ENCODE measurements at places on chromosomes 12 and 14.

DNA sequence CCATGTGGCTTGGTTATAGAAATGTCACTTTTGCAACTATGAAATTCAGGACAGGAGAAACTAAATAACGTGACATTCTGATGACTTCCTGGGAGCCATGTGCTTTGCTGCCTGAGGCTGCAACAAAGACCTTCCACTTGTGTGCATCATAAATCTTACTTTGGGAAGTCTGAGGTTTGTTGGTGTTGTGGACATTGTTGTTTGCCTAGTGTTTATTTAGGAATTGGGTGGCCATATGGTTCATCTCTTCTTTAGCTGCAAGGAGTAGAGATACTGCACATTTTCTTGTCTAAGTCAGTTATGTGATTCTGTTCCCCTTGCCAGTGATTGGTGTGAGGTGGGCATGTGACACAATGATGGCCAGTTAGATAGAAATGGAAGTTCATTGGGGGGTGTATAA is 167.3 kb upstream of the SSTR1 start:
- DNase-seq, result no peak

GRCh38 chr12:131035245-131035681 is 81.6 kb downstream of the ADGRD1 start:
- DNase-seq, result no peak

GRCh38 chr12:5746036-5746908 is 198.8 kb downstream of the ANO2 start:
- DNase-seq, result no peak

- no peak for DNase-seq
Observed at GRCh38 chr12:13369474-13370056, 173.0 kb downstream of the EMP1 start.

- DNase-seq, result no peak
Observed at GRCh38 chr12:95633732-95634465, 82.6 kb upstream of the USP44 start.

DNA sequence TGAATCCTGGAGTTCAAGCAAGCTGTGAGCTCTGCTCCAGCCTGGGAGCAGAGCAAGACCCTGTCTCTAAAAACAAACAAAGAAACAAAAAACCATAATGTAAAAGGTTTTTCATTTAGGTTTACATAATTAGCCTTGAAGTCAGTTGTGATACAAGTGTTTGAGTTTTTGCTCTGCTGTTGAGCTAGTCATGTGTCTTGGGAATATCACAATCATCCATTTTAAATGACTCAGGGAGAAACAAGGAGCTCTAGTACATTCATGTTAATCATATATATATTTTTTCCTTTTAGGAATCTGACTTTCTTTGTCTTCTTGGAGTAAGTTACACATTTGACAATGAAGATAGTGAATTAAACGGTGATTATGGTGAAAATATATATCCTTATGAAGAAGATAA is 12.9 kb downstream of the MIA2 start:
- DNase-seq, result no peak

GRCh38 chr14:22752422-22752821 is 14.1 kb upstream of the OXA1L start:
- no peak for DNase-seq

GRCh38 chr14:33307691-33308251 is 369.1 kb downstream of the NPAS3 start:
- no peak for DNase-seq

- no peak for DNase-seq
Observed at GRCh38 chr14:55356913-55357312, 54.7 kb downstream of the ATG14 start.

DNA sequence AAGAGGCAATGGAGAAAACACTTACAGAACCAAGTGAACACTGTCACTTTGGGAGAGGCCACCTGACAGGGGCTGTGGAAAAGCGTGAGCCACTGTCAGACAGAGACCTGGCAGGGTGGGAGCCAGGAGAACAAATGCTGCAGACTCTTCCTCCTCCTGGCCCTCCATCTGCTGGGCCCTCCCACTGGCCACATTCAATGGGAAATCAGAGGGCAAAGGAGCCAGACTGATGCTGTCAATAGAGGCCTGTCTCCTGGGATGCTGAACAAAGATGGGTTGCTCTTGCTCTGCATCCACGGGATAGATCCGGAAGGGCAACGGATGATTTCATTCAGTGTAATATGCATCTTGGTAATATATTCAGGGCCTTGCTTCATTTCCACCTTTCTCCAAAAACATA is 44.9 kb upstream of the BCAT1 start:
- DNase-seq, result no peak

- DNase-seq, result no peak
Observed at GRCh38 chr14:101073598-101073965, 170.1 kb upstream of the RTL1 start.

DNA sequence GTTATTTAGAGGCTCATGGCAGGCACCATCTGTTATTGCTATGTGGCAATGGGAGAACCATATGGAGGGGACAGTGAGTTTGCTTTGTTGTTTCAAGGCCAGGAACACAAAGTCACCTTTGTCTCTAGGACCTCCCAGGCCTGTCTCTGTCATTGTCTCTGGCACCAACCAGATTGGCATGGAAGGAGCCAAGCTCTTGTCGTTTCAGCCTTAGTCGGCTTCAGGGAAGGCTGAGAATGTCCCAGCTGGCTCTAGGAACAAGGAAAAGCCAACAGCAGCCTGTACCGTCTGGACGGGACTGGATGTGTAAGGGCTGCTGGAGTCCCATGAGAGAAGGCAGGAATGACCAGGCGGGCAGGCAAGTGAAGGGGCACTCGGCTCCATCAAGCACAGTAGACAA is 29.2 kb downstream of the RPH3A start:
- DNase-seq, result no peak

DNA sequence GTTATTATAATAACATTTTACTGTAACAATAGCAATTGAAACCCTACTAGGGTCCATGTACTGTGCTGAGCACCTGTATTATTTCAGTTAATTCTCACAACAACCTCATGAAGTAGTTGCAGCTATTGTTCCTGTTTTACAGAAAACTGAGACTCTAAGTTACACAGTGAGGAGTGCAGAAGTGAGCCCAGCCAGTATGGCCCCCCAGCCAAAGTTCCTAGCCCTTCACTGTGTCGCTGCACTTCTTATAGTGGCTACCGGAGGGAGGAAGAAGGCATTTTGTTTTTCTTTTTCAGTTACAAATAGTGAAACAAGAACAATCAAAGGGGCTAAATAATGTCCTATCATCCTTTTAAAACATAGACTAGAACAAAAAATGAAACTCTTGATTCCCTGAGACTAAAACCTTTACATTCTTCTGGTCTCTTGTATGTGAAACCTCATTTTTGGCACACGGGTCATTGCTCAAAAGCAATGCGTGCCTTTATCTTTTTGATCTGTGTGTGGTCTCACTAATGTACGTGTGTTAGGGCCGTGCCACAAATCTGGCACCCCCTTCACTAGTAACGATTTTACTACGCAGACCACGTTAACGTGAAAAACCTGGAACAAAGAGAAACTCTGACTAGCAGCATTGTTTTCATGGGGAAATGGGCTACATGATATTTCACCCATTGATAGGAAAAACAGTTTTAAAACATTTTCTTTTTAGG is 88.7 kb downstream of the LLPH start:
- DNase-seq, result no peak

- no peak for DNase-seq
Observed at GRCh38 chr12:130595566-130595965, 120.5 kb downstream of the RIMBP2 start.

DNA sequence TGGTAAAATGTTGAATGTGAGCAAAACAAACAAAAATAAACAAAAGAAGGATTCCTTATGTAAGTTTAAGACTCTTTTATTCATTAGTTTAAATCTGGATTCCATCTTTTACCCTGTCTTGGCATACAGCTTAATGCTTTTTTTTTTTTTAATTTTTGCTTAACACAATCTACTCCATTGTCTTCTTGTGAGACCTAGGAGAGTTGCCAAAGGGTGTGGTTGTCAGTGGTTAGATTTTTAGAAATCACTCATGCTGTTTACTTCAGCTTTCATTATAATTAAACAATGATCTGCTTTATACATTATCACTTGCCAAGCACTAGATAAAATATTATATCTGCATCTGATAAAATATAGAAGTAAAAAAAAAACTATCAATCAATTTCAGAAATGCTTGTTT is 77.7 kb upstream of the KITLG start:
- DNase-seq, result no peak

DNA sequence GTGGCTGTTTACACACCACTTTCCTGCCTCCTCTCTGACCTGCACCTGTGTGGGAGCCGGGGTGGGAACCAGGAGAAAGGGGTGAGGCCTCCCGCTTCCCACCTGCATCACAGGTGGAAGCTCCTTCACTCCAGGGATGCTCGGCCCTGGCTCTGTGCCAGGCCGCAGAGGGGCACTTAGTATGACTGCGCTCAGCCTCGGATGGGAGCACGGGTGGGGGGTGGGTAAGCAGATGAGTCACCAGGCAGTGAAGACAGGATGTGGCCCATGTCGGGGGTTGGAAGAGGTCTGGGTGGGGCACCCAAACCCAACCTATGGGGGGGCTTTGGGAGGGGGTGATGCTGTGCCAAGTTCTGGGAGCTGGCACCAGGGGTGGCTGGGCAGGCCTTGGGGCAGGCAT is 7.4 kb upstream of the CYP46A1 start:
- DNase-seq, result no peak

DNA sequence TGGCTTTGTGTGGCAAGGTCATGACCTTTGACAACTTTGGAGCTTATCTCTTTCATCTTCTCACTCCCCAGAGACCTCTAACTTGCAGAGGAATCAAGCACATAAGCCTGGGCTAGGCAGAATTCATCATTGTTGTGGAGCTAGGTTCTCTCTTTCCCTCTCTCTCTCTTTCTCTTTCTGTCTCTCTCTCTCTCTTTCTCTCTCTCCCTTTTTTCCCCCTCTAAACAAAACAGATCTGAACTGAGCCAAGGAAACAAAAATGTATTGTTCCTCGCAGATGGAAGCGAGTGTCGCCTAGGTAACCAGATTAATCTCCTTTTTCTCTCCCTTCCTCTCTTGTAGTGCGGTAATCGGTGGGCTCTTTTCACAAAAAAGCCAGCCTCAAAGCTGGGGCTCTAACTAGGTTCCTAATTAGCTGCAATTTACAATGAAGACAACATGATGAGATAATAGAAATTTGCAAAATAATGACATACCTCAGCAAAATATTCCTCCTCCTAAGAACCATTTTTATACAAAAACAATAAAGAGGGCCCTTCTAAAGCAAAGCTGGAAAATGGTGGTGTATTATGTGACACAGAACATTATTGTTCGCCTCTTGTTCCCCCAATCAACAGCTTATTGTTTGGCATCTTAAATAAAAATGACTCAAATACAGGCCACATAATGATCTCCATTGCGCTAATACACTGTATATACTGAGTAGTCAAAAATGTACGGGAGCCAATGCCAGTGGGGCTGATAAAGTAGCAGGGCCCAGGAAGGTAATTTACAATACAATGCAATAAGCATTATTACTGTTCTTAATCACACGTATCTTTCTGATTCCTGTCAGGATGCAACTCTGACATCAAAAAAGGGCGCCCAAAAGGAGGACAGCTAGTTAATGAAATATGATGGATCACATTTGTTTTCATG is 65.7 kb upstream of the SOX5 start:
- no peak for DNase-seq

DNA sequence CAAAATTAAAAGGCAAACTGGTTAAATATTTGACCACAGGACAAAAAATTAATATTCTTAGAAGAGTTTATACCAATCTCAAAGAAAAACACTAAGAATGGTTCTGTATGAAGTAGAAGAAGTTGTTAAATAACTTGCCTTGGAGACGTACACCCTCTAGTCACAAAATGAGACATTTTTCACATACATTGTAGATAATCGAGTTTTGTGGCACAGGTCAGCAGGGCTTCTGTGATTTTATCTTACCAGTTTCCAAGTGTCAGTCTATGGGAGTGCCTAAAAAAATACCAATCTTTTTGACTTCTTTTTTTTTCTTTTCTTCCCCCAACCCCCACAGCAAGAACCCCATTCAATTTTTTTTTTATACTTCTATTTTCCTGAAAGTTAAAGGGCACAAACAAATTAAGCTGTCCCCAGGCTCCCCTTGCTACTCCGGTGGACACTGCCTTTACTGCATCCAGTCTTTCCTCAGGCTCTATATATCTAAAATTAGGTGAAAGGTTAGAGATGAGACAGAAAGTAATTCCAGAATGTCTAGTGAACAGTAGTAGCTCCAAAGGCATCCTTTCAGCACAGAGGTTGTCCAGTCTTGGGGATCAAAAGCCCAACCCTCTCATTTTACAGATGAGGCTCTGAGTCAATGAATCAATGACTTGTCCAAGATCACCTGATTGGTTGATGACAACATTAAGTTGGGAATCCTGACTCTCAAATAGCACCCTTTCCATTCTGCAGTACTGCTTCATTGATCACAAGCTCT is 6.2 kb downstream of the LIMA1 start:
- DNase-seq, result no peak

DNA sequence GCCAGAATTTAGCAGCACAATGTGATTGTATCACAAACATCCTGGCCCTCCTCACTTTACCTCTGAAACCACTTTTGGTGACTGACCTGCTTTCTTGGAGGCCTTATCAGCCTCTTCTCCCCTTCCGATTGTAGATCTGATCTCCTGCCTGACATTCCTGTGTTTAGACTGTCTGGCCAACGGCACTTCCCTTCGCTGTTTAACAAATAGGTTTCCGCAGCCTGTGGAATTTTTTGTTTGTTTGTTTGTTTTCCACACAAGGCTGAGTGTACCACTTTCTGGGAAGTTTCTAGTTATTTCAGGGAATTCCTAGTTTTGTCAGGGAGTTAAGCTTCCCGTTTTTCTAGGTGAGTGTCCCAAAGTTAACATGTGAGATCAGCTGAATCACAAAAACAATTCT is 65.9 kb upstream of the CDKN3 start:
- no peak for DNase-seq

GRCh38 chr12:121764808-121765207 is 28.7 kb downstream of the RHOF start:
- no peak for DNase-seq

- DNase-seq, result no peak
Observed at GRCh38 chr12:96196781-96197180, 2.6 kb downstream of the ELK3 start.

- DNase-seq, result no peak
Observed at GRCh38 chr12:100682178-100682577, 108.7 kb downstream of the GAS2L3 start.

DNA sequence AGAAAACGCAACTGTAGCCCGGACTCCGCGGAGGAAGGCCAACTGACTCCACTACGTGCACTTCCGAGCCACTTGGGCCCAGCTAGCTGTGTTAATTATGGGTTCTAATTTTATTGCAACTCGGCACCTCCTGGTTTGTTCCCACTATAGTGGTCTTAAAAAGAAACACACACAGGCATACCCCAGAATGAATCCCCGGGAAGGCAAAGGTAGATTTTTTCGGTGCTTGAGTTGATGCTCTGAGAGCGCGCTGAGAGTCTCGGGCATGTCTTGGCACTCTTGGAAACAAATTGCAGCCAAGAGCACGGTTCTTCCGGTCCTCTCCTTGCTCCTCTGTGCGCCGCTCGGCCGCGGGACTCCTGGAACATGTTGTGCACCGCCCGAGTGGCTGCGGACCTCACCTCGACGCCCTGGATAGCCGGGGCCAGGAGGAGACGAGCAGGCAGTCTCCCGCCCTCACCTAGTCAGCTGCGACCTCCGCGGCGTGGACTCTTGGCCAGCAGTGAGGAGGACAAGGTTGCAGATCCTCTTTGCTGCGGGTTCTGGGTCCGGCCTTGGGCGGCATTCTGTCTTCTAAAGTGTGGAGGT is 6.8 kb upstream of the PAX9 start:
- no peak for DNase-seq

- no peak for DNase-seq
Observed at GRCh38 chr14:55160989-55161388, 30.4 kb downstream of the DLGAP5 start.

GRCh38 chr12:59643550-59643949 is 47.7 kb downstream of the SLC16A7 start:
- no peak for DNase-seq

Measured in activated T-helper 1 cell treated with Interleukin-2 at 50 U/mL for 16 hours (primary cell).